Endodermal cell (in vitro differentiated cells): ENCODE measurements at places on chromosomes 12 and 14. TPM values are rescaled to one million over a fixed set of nuclear protein-coding genes. Genes with fewer than 3 reads are reported as not detected.

Gene ARHGEF40
- 63.1 and 73.5 TPM in 2 replicates for total RNA-seq

Gene PGAM5
- 62.2 and 64.3 TPM in 2 replicates for total RNA-seq

Gene CATSPERB
- total RNA-seq = 0.16 TPM in 1 of 3 replicates, not detected in the others

Gene ACOT4
- 1.8 and 2.0 TPM in 2 replicates for total RNA-seq

Gene CAPS2
- total RNA-seq = 3.0 and 3.9 TPM in 2 replicates

Gene ACSM4
- 14.6 and 15.3 TPM in 2 replicates for total RNA-seq

Gene AKAP3
- total RNA-seq = 2.8 and 3.4 TPM in 2 replicates

Gene DBX2
- total RNA-seq = not detected in 2 replicates

Gene PTPRO
- total RNA-seq = not detected in 3 replicates

Gene FOXA1
- total RNA-seq = 33.2 to 51.4 TPM (median 51.1 TPM) in 3 replicates

Gene KLHL33
- total RNA-seq = 0.09 TPM in 2 replicates

Gene GYS2
- total RNA-seq = not detected in 2 replicates

Gene KRR1
- total RNA-seq = 65.6 to 75.2 TPM (median 72.7 TPM) in 3 replicates

Gene SRSF5
- 217 to 285 TPM (median 274 TPM) in 3 replicates for total RNA-seq

Gene AKAP6
- 3.9 and 4.3 TPM in 2 replicates for total RNA-seq

Gene GLIPR1L1
- total RNA-seq = 1.3 and 4.2 TPM in 2 replicates
